ENCODE measurements at places on chromosomes 16 and 17.

DNA sequence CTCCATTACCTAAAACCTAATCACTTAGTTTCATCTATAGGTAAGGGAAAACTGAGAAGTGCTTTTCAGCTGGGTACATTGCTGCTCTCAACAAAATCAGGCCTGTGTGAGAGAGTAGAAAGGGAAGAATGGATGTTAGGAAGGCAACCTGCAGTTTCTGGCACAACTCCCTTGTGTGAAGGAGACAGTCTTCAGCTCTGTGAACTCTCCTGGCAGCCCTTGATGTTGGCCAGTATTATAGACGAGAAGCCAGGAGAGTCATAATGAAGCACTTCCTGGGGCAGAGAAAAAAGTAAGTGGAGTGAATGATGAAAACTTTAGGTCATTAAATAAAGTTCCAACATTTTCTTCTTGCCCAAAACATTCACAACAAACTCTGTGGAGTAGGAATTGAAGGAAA lies 260.1 kb downstream of the IRX3 start:
- H3K36me3 ChIP-seq, result no peaks in the 10 kb centered on the region
- no peaks in the 10 kb centered on the region for H3K4me1 ChIP-seq
- DNase-seq, result no peak
- no peak overlapping the region for H3K4me3 ChIP-seq

DNA sequence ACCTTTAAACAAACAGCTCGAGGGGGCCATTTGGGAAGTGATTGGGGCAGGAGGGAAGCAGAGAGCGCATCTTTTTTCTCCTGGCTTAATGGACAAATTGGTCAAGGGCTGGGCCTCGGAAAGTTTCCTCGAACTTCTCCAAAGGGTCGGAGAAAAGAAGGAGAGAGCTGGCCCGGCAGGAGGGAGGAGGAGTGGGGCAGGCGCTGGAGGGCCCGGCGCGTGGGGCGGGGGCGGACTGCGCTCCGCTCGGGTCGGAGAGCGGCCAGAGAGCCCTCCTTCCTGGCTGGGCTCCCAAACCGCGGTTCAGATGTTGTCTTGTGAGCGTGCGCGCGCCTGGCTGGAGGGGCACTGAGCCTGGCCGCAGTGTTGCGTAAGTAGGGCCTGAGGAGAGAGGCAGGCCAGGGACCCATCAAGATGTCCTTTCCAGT lies 1.2 kb downstream of the MMP2 start:
- no peaks in the 10 kb centered on the region for H3K36me3 ChIP-seq
- no peak for DNase-seq
- H3K27ac ChIP-seq, result no peak overlapping the region
- no peak overlapping the region for H3K4me3 ChIP-seq

DNA sequence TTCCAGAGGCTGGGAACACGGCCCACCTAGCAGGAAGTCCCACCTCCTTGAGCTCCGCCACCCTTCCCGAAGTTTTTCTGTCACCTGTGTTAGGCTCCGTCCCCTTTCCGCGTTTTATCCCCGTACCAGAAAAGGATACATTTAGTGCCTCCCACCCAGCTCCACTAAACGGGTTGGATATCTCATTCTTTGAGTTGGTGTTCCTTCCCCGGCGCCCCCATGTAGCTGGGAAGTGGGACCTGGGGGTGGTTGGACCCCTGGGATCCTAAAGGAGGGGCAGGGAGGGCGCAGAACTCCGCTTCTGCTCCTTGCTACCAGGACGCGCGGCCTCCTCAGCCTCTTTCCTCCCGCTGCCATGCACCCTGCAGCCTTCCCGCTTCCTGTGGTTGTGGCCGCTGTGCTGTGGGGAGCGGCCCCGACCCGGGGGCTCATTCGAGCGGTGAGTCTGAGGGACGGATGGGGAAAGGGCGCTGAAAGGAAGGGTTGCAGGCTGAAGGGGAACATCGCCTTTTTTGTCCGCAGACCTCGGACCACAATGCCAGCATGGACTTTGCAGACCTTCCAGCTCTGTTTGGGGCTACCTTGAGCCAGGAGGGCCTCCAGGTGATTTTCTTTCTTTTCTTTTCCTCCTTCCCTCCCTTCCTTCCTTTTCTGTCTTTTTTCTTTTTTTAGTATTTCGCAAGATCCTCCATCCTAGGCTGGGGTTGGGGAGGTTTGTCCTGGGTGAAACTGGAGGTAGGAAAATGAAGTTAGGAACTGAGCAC lies 669 bp downstream of the RNF167 start:
- peaks cover 30% of the 10 kb centered on the region for H3K36me3 ChIP-seq
- peak overlapping the region; percentile 97 for H3K4me3 ChIP-seq
- H3K27me3 ChIP-seq, result no peaks in the 10 kb centered on the region
- H3K4me1 ChIP-seq, result peaks cover 65% of the 10 kb centered on the region

DNA sequence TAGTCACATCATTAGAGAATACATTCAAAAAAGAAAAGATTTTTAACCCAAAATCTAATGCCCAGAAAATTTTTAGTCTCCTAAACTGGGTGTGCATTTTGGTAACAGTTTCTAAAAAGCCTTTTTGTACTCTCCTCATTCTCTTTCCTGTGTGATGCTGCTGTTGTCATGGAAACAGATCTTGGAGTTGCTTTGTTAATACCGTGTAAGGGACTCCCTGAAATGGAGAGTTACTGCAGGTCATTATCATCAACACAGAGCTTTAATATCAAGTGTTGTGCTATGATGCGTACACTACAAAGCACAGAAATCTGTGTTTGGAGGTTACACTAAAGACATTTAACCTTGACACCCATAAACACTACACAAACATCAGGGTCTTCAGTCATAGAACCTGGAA lies 216.3 kb downstream of the PRKCA start:
- no peak for DNase-seq
- H3K4me3 ChIP-seq, result no peak overlapping the region
- no peak overlapping the region for H3K27ac ChIP-seq
- no peaks in the 10 kb centered on the region for H3K27me3 ChIP-seq
- H3K4me1 ChIP-seq, result no peaks in the 10 kb centered on the region

DNA sequence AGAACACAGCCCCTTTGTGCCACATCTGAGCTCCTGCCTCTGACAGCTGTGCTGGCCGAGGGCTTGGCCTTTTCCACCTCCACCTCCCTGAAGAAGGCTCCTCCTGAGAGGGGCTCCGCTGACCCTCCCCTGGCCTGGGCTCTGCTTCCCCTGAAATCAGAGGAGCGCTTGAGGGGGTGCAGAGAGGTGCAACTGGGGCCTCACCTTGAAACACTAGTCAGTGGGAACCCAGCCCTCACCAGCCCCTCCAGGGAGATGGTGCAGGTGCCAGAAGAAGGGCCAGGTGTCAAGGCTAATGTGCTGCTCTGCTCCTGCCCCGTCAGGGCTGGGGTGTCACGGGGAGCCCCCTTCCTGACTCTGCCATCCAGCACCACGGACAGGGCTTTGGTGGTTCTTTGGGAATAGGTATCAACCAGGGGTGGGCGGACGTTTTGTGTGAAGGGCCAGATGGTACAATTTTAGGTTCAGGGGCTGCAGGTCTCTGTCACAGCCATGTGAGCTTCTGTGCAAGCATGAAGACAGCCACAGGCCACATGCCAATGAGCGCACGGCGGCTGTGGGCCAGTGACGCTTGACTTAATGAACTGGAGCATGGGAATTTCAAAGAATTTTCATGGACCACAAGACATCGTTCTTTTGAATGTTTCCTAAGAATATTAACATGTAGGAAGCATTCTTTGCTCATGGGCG lies 2.1 kb upstream of the ZG16B start:
- DNase-seq, result no peak
- no peak overlapping the region for H3K27ac ChIP-seq
- no peaks in the 10 kb centered on the region for H3K36me3 ChIP-seq
- H3K27me3 ChIP-seq, result peaks cover 3% of the 10 kb centered on the region
- no peaks in the 10 kb centered on the region for H3K4me1 ChIP-seq

DNA sequence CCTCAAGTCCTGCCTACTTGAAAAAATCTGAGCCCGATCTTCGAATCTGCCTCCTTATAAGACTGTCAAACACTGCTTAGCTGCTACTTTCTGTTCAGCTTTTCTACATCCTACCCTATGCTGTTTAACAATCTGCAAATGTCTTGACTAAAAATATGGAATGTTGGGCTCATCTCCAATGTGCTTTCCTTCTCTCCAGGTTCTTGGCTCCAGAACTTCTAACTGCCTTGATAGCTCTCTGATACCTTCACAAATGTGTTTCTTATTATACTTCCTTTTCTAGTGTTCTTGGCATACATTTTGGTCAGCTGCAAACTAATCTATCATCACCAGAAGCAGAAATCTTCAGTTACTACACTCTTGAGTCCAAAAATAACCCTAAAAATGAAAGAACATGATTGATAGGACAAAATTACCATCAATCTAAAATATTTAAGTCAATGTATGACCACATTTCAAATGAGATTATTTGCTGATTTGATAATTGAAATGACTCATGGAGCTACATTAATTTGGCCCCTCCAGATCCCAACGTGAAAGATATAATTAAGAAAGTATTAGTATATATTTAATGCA lies 372.3 kb upstream of the MON1B start:
- H3K27ac ChIP-seq, result no peak overlapping the region
- no peaks in the 10 kb centered on the region for H3K36me3 ChIP-seq
- no peaks in the 10 kb centered on the region for H3K27me3 ChIP-seq
- no peaks in the 10 kb centered on the region for H3K4me1 ChIP-seq

- no peak overlapping the region for H3K4me3 ChIP-seq
- no peaks in the 10 kb centered on the region for H3K4me1 ChIP-seq
- H3K27me3 ChIP-seq, result no peaks in the 10 kb centered on the region
- no peak for DNase-seq
Observed at GRCh38 chr17:12122075-12122474, 101.4 kb downstream of the MAP2K4 start.

GRCh38 chr17:72165867-72166439 lies 45.1 kb downstream of the SOX9 start:
- no peaks in the 10 kb centered on the region for H3K4me1 ChIP-seq
- DNase-seq, result no peak
- no peak overlapping the region for H3K27ac ChIP-seq

DNA sequence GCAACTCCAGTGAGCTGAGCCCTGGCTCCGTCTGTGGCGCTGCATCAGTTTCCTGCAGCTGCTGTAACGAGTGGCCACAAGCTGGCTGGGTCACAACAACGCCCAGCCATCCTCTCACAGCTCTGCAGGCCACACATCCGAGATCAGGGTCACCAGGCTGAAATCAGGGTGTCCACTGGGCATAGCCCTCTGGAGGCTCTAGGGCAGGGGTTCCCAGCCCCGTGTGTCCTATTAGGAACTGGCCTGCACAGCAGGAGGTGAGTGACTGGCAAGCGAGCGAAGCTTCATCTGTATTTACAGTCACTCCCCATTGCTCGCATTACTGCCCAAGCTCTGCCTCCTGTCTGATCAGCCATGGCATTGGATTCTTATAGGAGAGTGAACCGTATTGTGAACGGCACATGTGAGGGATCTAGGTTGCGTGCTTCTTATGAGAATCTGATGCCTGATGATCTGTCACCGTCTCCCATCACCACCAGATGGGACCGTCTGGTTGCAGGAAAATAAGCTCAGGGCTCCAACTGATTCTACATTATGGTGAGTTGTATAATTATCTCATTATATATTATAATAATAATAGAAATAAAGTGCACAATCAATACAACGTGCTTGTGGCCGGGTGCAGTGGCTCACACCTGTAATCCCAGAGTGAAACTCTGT lies 176.5 kb downstream of the SEC14L1 start:
- DNase-seq, result no peak
- no peak overlapping the region for H3K27ac ChIP-seq
- no peak overlapping the region for H3K4me3 ChIP-seq
- no peaks in the 10 kb centered on the region for H3K36me3 ChIP-seq
- no peaks in the 10 kb centered on the region for H3K27me3 ChIP-seq

DNA sequence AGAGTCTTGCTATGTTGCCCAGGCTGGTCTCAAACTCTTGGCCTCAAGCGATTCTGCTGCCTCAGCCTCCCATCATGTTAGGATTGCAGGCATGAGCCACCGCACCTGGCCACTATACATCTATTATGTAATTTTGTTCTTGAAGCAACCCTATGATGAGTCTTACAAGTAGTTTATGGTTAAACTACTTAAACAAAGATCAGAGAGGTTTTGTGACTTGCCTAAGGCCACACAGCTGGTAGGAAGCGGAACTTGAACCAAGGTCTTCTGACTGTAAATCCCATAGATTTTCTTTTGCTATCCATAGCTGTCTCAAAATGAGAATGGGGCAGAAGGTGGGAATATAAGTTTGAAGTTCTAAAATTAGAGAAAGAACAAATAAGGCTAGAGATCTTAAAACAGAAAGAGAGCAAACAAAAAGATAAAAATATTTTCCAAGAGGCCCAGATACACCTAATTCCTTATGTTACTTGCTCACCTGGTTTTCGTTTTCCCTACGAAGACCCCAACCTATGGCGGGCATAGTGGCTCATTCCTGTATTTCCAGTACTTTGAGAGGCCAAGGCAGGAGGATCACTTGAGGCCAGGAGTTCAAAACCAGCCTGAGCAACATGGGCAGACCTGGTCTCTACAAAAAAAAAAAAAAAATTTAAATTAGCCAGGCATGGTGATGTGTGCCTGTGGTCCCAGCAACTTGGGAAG lies 32.4 kb downstream of the VWA3A start:
- no peak for DNase-seq
- H3K27ac ChIP-seq, result no peak overlapping the region
- no peak overlapping the region for H3K4me3 ChIP-seq
- no peaks in the 10 kb centered on the region for H3K36me3 ChIP-seq
- H3K4me1 ChIP-seq, result no peaks in the 10 kb centered on the region

DNA sequence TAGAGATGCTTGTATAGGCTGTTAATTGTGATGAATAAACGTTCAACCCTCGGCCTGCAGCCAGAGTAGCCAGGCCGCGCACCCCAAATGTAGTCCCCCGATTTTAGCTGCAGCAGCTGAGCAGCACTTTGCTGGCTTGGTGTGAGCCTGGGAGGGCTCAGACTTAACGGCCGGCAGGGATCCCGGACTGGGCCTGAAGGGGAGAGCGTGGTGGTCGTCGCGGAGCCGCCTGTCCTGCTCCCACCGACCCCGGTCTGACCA lies 11.9 kb downstream of the ZNF629 start:
- peaks cover 22% of the 10 kb centered on the region for H3K36me3 ChIP-seq
- H3K4me3 ChIP-seq, result peak overlapping the region; percentile 77
- H3K4me1 ChIP-seq, result peaks cover 4% of the 10 kb centered on the region
- peak overlapping the region; percentile 67 for H3K27ac ChIP-seq

DNA sequence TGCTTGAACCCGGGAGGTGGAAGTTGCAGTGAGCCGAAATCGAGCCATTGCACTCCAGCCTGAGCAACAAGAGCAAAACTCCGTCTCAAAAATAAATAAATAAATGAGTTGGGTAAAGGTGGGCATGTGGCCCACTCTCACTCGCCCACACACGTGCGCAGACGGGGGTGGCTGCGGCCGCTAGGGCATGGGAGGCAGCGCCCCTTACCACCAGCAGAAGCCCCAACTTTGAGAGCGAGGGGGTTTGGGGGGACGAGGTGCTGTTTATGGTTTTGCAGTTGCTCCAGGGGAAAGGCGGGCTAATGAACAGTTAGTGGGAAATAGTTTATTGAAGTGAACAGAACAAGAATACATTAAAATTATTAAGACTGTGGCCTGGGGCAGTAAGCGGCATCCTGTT lies 14.9 kb upstream of the RBFOX3 start:
- no peak overlapping the region for H3K4me3 ChIP-seq
- no peak overlapping the region for H3K27ac ChIP-seq
- H3K27me3 ChIP-seq, result no peaks in the 10 kb centered on the region
- no peaks in the 10 kb centered on the region for H3K4me1 ChIP-seq
- DNase-seq, result peak; percentile 20

- DNase-seq, result no peak
- H3K27ac ChIP-seq, result no peak overlapping the region
- H3K36me3 ChIP-seq, result no peaks in the 10 kb centered on the region
- H3K4me1 ChIP-seq, result no peaks in the 10 kb centered on the region
- no peaks in the 10 kb centered on the region for H3K27me3 ChIP-seq
Observed at GRCh38 chr16:77912617-77913016, 109.7 kb upstream of the CLEC3A start.

GRCh38 chr17:68822719-68823289 lies 132.4 kb downstream of the ABCA8 start:
- peaks cover 4% of the 10 kb centered on the region for H3K27me3 ChIP-seq
- no peaks in the 10 kb centered on the region for H3K36me3 ChIP-seq
- no peak overlapping the region for H3K4me3 ChIP-seq
- DNase-seq, result no peak
- no peak overlapping the region for H3K27ac ChIP-seq
